CD4-positive, alpha-beta T cell treated with Interleukin-2 at 100 ng/mL for 4 hours (primary cell): ENCODE measurements at places on chromosomes 2 and 18.

DNA sequence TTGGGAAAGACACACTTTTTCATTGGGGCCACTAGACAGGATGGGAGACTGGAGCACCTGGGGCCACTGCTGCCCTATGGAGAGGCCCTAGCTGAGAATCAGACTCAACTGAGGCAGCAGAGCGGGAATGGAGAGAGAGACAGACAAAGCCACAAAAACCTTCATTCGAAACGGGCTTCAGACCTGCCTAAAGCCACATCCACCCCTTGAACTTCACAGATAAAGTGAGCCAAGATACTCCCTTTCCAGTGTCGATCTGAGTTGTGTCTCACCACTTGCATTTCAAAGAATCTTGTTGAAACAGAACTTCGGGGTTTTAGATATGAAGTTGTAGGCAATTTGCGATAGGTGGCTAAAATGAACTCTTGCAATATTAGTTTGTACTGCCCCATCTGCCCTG, 11.3 kb upstream of the LDLRAD4 start:
- DNase-seq: no peak

- DNase-seq: no peak
Observed at GRCh38 chr2:230941202-230942180, 16.4 kb upstream of the GPR55 start.

DNA sequence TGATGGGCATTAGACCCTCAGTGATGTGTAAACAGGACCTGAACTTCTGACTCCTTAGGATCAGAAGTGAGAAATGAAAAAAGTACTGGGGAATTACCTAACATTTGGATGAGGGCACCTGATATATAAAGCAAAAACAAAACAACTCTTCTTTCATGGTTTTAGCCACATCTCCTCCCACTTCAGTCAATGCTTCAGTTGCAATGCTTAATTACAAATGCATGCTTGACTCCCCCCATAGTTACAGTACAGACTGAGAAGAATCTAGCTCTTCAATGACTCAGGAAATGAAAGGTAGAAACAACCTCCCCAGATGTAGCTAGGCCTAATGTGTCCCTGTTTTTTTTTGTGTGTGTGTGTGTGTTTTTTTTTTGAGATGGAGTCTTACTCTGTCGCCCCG, 276.8 kb upstream of the POU3F3 start:
- no peak for DNase-seq

- no peak for DNase-seq
Observed at GRCh38 chr2:149860276-149860921, 272.8 kb upstream of the MMADHC start.

DNA sequence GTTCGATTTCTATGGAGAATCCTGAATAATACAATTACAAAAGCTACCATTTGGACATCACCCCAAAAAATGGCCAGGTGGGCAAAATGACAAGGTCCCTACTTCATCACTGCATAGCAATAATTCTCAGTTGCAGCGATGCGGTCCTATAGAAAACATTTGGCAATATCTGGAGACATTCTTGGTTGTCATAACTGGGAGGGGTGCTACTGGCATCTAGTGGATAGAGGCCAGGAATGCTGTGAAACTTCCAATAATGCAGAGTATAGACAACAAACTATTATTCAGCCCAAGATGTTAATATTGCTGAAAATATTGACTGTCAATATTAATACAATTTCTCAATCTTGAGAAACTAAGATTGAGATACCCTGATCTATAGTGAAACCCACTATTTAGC, 637.8 kb upstream of the PKDCC start:
- no peak for DNase-seq

DNA sequence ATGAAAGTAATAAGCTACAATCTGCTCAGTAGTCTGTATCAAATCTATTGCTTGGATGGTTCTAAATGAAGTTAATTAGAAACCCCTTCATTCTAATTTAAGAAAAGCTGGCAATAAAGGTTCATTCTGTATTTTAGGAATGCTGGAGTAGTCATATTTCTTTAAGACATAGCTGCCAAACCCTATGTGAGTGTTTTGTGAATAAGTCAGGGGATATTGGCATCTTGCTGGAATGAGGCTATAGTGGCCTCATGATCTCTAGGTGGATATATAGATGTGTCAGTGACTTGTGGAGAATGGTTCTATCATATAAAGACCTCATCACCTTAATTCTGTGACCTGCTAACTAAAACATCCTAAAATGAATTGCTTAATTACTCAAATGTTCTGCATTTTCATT, 196.3 kb downstream of the PDE1A start:
- no peak for DNase-seq

DNA sequence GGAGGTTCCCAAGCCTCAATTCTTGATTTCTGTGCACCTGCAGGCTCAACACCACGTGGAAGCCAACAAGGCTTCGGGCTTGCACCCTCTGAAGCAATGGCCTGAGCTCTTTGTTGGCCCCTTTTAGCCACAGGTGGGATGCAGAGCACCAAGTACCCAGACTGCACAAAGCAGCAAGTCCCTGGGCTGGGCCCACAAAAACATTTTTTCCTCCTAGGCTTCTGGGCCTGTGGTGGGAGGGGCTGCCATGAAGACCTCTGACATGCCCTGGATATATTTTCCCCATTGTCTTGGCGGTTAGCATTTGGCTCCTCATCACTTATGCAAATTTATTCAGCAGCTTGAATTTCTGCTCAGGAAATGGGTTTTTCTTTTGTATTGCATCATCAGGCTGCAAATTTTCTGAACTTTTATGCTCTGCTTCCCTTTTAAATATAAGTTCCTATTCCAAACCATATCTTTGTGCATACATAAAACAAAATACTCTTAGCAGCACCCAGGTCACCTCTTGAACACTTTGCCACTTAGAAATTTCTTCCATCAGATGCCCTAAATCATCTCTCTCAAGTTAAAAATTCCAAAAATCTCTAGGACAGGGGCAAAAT, 9.0 kb upstream of the MATN3 start:
- DNase-seq: no peak

- DNase-seq: no peak
Observed at GRCh38 chr2:66466433-66466832, 31.5 kb downstream of the MEIS1 start.

GRCh38 chr2:231928901-231929725, 2.9 kb upstream of the NPPC start:
- DNase-seq: no peak

DNA sequence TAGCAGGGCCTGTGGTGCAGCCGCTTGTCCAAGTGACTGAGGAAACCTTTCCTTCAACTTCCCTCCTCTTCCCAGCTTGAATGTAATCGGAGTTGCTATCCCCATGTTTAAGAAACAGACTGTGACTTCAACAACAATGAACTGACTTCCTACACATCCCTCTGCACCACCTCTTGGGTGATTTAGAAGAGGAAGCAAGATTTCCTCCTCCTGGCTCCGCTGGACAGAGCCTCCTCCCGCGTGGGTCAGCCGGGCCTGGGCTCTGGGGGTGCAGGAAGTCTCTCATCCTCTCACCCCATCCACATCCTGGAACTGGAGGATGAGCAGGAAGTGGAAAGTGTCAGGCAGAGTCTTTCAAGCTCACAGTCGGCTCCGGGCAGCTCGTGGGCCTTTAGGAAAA, 84.3 kb downstream of the GATA6 start:
- no peak for DNase-seq

DNA sequence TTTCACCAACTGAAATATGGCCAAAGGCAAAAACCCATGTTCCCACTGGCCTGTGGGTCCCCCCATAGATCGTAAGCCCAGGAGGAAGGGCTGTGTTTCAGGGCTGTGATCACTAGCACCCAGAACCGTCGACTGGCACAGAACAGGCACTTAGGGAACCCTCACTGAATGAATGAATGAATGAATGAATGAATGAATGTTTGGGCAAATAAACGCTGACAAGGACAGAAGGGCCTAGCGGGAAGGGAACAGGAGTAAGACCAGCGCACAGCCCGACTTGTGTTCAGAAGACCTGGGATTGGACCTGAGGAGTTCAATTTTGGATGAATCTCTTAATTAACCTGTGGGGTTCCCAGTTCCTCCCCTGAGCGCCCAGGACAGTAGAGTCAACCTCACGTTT, 76.2 kb downstream of the TPO start:
- DNase-seq: no peak

GRCh38 chr2:193837111-193837738, 1642.5 kb upstream of the TMEFF2 start:
- DNase-seq: no peak

DNA sequence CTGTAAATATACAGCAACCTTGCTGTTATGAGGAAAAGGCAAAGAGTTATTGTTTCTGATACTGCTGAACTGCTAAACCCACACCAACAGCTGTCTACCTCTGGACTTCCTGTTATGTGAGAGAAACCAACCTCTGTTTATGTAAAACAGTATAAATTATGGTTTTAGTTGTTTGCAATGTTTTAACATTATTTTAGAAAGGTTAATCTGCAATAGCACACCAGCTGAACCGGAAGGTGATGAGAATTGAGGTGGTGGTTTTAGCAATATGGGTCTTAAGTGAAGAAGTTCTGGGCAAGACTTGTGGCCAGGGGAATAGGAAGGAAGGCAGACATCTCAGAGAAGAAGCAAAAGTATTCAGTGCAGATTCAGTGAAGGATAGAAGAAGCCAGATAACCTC, 237.8 kb downstream of the PLCL1 start:
- DNase-seq: no peak

DNA sequence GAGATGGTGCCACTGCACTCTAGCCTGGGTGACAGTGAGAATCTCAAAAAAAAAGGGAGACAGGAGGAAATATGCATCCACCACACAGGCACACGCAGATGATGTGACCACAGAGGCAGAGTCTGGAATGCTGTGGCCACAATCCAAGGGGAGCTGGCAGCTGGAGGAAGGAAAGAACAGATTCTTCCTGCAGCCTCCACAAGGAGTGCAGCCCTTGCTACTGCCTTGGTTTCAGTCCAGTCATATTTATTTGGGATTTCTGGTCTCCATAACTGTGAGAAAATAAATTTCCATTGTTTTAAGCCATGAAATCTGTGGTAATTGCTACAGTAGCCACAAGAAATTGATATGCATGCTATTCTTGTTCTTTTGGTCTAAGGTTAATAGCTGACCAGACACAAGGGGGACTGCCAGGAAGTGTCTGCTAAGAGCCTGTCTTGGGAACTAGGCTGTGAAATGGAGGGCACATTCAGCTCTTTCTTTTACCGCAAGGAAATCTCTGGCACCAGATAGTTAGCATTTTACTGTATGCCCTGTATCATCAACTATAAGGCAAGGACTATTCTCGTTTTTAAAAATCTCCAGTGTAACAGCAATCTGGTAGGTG, 133.1 kb upstream of the SEC11C start:
- DNase-seq: no peak

- DNase-seq: no peak
Observed at GRCh38 chr2:224405412-224405811, 3.5 kb upstream of the FAM124B start.

- DNase-seq: no peak
Observed at GRCh38 chr2:209525834-209526281, 102.0 kb downstream of the MAP2 start.

DNA sequence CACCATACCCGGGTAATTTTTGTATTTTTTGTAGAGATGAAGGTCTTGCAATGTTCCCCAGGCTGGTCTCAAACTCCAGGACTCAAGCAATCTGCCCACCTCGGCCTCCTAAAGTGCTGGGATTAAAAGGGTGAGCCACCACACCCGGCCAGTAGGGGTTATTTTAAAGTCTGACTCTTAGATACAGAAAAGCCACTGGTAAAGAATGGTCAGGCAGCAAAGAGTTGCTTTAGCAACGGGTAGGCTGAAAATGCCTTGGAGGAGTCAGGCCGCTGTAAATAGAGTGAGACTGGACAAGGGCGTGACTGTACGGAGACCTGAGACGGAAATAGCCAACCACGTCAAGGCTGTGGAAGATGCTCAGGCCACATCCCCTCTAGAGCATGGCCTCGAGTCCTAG, 54.2 kb downstream of the ACKR3 start:
- DNase-seq: no peak

DNA sequence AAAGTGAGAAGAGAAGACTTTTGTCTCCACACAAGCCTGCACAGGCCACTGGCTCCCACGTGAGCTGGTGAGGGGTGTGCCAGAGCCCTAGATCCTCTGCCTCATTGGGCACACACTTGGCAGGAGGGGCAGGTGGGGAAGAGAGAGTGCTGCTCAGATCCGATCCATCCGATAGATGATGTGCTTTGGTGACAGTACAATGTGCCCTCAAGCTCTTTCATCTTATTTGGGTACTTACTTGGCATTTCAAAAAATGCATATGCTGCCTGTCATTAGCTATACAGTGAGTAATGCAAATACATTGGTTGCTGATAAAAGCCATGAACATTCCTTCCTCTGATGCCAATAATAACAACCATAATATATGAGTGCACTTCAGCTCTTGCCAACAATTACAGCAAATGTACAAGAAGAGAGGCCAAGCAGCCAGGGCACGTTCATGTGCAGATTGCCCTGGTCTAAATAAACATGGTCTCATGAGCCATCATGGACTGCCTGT, 255.3 kb downstream of the VAPA start:
- no peak for DNase-seq

- no peak for DNase-seq
Observed at GRCh38 chr2:2107627-2108026, 223.4 kb downstream of the MYT1L start.

- no peak for DNase-seq
Observed at GRCh38 chr2:88810488-88810887, 119.0 kb downstream of the RPIA start.

DNA sequence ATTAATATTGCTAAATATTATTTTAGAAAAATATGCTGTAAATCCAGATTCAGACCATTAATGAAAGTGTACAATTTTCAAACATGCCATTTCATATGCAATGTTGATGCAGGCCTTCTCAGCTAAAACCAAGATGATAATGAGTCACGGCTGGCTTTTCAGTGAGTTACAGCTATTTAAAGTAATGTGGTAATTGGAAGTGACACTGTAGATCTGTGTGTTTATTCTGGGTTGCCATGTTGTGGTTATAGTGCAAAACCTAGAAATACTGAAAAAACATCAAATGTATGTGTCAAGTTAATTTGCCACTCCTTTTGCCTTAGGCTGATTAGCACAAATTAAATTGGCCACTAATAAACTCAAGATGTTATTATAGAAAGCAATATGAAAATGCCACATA, 506.6 kb downstream of the ERBB4 start:
- DNase-seq: no peak

DNA sequence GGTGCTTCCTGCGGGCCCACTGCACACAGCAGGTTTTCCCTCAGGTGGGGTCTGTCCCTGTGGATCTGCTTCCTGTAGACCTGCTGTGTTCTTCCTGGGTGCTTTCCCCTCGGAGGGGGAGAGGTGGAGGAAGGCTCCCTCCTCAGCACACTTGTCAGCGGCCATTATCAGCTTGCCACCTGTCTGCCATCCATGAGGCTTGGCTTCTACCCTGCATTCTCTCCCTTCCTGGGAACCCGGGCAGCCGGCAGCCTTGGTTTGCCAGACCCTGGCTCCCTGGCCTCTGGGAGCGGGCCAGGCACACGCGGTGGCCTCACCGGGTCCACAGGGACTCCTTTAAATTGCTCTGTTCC, 58.5 kb downstream of the INPP5D start:
- no peak for DNase-seq

- DNase-seq: no peak
Observed at GRCh38 chr2:239328351-239329191, 72.2 kb downstream of the HDAC4 start.
